ENCODE measurements at places on chromosomes 11 and 22.

DNA sequence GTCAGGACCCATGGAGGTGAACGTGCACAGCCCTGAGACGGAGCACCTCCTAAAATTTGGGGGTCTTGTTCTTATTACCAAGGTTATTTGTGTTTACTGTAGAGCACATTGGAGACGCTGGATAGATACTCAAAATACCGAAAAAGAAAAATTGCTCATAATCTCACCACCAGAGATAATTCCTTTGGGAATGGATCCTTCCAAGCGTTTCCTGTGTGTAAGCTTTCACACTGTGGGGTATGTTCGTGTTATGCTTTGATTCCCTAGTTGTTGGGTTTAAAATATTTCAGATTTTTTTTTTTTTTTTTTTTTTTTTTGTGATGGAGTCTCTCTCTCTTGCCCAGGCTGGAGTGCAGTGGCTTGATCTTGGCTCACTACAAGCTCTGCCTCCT is 14.1 kb upstream of the MRGPRD start:
- DNase-seq: no peak

DNA sequence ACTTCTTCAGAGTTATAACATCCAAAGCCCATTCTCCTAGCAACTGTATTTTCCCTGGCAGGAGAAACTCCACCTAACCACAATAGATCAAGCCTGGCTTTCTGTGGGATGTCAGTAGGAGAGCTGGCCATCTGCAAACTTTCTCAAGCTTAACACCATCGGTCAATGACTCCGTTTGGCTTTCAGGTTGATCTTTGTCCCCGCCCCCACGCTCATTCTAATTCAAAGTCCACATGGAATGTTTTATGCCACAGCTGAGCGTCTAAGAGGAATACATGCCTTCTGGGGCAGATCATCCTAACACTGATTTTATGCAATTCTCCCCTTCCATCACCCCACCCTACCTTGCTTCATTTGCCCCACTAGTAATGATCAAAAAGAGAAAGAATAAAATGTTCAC is 4.8 kb downstream of the GVQW3 start:
- DNase-seq: no peak

DNA sequence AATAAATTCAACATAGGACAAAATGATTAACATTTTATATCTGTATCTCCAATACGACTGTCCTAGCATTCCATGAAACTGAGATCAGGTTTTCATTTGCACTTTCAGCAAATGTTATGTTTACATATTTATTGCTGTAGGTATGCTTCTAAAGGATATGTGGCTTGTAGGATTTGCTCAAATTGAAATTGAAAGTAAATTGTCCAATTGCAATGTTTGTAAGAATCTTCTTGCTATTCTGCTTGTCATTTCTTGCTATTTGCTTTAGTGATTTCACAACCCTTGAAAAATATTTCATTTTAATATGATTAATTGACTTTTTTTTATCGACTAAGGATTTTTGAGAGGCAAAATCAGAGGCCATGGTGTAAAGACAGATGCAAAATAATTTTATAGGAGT is 904.2 kb upstream of the RAG2 start:
- DNase-seq: no peak

DNA sequence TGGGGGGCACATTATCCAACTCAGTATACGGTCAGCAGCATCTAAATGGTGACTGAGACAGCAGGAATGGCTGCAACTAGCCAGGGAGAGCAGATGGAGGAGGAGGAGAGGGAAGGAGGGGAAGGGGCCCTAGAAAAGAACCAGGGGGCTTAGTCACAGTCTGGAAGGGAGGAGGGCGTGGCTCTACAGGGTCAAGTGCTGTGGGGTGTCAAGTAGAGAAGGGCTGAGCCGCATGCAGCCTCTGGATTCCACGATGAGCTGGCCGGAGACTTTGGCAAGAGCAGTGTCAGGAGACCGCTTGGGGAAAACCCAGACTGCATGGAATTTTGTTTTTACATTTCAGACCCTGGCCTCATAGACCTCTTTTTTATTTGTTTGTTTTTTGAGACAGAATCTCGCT is 25.8 kb upstream of the PPFIA1 start:
- DNase-seq: no peak

DNA sequence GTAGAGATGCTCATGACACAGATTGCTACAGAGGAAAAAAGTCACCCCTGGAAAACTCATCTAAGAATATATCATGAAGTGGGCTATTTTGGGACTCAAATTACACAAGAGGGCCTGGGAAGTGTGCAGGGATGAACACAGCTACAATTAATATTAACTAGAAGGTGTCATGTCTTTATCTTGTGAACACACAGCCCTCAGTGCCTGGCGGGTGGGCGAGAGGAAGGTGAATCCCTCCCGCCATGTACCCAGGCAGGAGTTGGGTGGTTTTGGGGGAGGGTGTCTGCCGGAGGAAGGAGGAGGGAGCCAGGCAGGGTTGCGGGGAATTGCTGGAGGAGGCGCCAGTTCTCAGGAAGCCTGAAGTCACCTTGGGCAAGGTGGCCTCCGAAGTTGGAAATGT is 5.1 kb upstream of the FAM83F start:
- no peak for DNase-seq

GRCh38 chr11:15638386-15638787 is 523.7 kb downstream of the INSC start:
- DNase-seq: no peak

DNA sequence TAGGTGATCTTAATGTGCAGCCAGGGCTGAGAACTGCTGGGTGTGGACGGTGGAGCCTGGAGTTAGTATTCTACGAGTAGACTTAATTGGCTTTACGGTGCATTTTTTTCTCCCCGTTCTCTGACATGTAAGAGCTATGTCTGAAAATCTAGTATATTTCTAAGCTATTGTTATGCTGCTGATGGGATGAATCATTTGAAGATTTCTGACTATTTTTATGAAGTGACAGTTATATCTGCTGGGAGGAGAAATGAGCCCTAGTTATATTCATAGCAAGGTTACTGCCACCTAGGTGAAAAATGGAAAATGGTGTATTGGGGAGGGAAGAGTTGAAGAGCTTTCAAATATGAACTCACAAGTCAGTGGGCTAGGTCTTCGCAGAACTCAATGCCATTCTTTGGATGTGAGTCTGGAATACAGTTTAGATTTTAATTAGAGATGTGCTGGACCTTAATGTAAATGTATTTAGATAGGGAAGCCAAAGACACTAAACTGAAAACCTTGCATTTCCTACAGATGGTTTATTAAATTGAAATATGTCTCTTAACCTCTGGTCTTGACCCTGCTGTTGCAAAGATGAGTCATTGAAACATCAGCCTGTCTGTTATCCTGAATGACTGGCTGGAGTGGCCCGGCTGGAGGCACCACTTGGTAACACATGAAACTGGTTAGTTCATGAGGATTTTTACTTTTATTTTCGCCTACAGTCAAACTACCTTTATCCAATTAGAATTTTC is 293.7 kb downstream of the DDX10 start:
- DNase-seq: no peak

DNA sequence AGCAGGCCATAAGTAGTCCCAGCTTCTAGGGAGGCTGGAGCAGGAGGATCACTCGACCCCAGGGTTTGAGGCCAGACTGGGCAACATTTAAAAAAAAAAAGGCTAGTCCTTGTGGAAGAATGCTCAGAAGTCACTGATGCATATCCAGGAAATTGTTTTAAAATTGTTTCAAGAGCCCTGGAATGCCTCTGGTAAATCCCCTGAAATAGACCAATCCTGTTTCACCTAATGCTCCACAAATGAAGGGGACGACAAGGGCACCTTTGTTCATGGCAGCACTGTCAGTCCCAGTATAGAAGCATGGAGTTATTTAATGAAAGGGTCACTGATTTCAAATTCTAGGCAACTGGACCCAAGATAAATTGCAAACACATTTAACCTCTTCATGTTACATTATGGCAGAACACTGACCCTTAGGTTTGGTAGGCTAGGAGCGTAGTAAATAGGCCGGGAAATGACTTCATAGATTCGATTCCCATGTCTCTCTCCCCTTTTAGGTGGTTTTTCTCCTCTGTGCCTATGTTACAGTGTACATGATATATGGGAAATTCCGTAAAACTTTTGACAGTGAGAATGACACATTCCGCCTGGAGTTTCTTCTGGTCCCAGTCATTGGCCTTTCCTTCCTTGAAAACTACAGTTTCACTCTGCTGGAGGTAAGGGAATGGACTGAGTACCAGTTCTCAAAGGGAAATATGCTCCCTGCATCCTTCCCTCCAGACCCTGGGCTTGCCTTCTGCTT is 11.4 kb downstream of the KDELR3 start:
- DNase-seq: no peak

- DNase-seq: no peak
Measured at GRCh38 chr11:117690484-117691217, 106.4 kb downstream of the DSCAML1 start.
